ENCODE measurements at places on chromosomes 12 and 14.

DNA sequence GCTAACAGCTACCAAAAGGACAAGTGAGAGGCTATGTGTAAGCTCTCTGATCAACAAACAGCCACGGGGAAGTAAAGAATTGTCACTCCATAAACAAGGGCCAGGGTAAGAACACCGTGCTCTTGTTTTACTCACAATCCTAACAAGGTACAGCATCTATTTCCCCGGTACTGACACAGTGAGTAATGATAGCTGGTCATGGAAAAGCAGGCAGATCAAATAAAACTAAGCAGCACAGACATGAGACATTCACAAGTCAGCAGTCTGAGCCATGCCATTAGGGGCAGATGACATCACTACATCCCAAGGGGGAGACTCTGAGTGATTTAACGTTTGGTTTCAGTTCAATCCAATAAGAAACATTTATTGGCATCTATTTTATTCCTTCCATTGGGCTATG lies 54.4 kb downstream of the ARL6IP4 start:
- no peak for DNase-seq

- no peak for DNase-seq
Measured at GRCh38 chr12:94193168-94193567, 44.8 kb downstream of the PLXNC1 start.

- DNase-seq: no peak
Measured at GRCh38 chr14:88618476-88618875, 55.6 kb downstream of the ZC3H14 start.

DNA sequence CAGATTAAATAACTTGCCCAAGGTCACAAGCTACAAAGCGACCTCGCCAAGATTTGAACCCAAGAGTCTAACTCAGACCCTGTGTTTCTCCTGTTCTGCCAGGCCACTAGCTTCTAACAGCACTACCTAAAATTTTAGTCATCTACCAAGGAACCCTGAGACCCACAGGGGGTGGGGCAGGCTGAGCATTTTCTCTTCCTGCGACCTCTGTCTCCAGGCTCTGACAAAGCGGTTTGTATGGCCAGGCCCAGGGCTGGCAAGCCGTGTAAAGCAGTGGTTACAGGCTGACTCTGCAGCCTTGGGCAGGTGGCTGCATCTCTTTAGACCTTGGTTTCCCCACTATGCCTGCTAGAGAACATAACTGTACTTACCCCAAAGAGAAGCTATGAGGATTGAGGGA lies 5.3 kb downstream of the VDR start:
- DNase-seq: no peak

DNA sequence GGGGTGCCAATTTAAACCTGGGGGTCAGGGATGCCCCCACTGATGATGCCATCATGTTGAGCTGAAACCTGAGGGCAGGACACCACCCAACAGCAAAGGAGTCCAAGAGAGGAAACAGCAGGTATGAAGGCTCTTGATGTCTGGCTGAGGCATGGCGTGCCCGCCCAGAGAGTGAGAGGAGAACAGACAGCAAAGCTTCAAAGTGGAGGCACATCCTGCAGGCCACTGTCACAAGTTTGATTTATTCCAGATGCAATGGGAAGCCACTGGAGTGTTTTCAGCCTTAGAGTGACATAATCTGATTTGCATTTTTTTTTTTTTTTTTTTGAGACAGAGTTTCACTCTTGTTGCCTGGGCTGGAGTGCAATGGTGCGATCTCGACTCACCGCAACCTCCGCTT lies 34.8 kb downstream of the IRF2BPL start:
- DNase-seq: no peak

GRCh38 chr12:103973909-103974308 lies 8.2 kb downstream of the TDG start:
- no peak for DNase-seq

DNA sequence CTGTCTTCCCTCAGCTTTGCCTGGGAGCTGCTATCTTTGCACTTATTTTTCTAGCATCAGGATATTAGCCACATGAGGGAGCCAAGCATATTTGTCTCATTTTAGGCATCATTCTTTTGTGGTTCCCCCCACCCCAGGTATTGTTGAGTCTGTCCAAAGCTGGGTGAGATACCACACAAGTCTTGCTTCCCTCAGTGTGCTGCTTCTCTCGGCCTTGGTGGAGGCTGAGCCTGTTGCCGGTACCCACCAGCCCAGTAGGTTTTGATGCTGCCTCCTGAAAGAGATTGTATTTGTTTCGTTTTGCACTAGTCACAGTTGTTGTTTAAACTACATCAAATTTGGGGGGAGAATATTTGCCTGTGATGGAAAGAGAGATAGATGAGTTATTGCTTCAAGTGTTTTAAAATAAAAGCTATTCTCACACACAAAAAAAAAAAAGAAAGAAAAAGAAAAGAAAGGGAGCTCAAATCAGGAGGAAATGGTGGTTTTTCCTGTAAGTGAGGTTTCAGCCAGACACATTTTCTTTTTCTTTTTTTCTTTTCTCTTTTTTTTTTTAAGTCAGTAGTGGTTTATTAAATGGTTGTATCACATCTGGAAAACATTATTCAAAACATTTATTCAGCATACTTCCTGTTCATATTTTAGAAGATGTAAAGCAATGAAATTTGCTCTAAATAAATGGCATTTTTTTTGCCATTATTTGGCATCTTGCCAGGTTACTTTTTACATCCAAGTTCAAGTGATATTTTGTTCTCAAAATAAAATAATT lies 58.5 kb downstream of the SLC4A8 start:
- no peak for DNase-seq

DNA sequence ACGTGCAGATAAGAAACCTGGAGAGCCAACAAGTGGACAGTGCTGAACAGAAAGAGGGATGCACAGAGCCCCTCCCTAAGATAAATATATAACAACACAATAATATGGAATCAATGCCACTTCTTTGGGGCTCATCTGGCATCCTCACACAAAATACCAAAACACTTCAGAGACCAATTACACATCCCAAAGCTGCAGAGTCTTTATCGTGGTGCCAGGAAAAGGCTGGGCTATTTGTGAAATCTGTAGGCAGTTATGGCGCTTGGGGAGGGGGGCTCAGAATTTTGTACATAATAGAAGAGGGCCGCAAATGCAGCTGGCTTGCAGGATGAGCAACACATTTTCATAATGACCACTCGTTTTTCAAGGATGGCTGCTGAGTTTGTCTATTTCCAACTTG lies 160.4 kb upstream of the NOS1 start:
- DNase-seq: no peak

DNA sequence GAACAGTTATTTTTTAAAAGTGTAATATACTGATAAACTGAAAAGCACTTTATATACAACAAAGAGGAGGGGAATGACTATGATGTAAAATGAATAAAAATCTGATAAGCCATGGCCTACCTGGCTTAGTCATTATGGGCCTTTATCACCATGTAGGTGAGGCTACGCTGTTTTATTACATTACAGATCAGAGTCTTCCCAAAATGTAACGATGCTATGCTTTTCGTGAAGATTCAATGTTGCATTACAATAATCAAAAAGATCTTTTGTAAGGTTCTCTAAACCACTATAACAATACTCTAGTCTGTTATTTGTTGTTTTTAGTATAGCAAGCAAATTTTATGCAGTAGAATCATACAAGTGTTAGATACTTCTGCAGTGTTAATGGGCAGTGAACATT lies 34.2 kb downstream of the ARID4A start:
- DNase-seq: no peak

DNA sequence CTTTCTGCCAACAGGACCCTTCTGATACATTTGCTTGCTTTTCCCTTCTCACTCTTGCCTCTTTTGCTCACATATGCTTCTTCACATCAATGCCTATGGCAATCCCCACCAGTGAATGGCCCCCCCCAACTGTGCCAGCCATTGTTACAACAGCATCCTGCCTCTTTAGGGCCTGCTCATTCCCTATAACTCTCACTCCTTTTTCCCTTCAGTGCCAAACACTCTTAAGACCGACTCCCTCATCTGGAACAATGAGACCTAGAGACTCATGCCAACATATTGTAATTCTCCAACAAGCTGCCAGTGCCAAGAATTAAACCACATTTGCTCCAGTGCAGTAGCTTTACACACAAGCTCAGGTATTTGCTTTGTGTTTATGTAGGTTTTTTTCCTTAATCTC lies 189.0 kb downstream of the SOX5 start:
- DNase-seq: no peak

DNA sequence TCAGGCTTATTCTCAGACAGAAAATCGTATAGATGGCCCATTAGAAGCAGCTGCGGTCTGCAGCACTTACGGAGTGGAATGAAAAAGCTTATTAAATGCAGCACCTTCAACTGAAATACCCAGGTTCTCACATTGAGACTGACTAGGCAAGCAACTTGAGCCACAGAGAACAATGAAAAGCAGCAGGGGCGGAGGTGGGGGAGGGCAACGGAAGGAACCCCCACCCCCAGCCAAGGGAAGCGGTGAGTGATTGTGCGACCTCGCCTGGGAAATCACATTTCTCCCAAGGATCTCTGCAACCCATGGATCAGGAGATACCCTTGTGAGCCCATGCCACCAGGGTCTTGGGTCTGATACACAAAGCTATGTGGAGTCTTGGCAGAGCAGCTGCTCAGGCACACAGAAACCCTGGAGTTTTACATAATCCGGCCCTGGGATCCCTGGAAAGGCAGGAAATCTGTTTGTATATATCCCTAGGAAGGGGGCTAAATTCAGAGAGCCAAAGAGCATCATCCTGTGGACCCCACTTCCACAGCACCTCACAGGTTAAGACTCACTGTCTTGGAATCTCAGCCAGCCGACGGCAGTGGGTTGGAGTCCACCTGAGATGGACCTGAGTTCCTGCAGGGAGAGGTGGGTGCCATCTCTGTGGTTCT lies 38.1 kb downstream of the PZP start:
- DNase-seq: no peak

DNA sequence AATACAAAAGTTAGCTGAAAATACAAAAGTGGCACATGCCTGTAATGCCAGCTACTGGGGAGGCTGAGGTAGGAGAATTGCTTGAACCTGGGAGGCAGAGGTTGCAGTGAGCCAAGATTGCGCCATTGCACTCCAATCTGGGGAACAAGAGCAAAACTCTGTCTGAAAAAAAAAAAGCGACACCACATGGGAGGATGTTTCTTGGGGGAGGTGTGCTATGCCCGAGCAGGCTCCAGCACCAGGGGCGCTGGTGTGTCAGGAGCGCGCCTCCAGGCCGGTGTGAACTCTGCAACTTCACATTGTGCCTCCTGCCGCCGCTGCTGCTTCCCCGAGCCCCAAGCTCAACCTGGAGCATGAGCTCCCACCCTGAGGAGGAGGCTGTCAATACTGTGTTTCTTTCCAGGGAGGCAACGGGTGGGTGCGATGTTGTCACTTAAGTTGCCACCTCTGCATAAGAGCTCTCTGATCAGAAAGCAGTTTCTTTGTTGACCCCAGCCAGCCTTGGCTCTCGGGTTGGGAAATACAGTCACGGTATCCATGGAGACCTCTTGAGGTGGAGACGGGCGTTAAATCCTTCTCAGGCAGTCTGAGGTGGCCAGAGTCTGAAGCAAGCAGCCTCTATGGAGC lies 18.9 kb downstream of the DEGS2 start:
- DNase-seq: no peak

DNA sequence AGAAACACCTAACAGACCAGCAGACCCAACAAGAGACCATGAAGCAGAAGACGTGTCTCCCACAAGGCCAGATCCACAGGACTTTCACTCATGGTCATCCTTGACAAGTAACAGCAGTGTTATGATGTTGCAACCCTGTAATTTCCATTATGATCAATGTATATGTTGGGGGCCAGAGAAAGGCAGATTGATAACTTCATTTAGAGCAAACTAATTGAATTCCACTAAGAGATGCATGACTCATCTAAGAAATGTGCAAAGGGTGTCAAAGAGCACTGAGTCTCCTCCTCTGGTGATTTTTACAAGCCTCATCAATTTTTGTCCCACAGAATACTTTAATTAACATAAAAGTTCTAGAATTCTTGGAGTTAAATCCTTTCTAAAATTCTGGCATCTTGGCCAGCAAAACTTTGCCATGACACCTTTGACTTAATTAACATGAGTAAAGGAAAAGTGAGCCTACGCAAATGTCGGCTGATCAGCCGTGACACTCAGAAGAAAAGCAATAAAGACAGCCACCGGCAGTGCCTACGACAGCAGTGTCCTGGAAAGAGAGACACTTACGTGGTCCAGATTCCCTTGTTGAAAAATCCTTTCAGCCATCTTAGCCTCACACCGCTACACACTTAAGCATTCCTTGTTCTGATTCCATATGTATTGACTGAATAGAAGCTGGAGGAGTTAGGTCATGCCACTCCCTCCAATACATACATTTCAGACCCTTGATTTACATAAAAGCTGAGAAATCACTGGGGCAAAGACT lies 370.2 kb upstream of the CCDC196 start:
- no peak for DNase-seq

GRCh38 chr14:60344751-60345150 lies 95.7 kb downstream of the PPM1A start:
- DNase-seq: no peak

GRCh38 chr14:92687681-92688433 lies 60.6 kb downstream of the LGMN start:
- DNase-seq: no peak

DNA sequence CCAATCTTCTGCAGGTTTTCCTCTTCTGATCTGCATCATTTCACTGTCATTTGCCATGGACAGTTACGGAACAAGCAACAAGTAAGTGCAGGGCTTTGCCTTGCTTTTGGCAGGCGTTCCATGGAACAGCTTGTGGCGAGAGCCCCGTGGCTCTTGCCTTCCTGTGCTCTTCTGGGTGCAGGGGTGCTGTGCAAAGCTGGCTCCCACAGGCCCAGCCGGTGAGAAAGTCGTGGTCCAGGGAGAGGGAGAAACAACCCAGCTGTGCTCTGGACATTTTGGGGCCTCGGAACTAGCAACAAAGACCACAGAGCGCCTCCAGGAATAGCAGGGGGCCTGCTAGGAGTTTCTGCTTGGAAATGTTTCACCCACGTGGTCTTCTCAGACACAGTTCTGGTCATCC lies 164.7 kb downstream of the ADGRD1 start:
- DNase-seq: no peak

- DNase-seq: no peak
Measured at GRCh38 chr12:22110176-22110575, 64.2 kb downstream of the CMAS start.

GRCh38 chr12:89161557-89161956 lies 190.7 kb downstream of the DUSP6 start:
- DNase-seq: no peak

DNA sequence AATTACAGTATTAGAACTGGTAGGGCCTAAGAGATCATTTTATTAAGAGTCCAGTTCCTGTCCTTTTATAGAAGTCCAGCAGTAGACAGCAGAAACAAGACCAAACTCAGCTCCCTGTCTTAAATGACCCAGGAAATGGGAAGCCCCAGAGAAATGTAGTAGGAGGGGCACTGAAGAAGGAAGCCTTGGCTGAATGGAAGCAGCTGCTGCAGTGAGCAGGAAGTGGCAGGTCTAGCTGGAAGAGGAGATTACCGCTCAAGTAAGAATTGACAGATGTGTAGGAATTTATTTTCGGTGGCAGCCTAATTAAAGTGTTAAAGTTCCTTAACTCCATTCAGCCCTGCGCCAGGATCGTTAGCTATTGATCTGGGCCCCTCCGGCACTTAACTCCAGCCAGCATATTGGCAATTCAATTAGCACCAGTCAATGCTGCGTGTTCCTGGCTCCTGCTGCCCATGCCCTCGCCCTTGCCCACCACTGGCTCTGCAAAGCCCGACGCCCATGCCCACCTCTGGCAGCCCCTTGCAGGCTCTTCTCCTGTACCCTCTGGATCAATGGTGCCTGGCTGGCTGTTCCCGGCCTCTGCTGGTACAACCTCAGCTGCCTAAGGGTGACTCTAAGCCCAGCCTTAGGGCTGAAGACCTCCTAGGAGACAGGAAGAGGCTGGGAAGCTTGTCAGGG lies 21.1 kb downstream of the ZFHX2 start:
- DNase-seq: no peak

GRCh38 chr14:100144645-100144995 lies 14.8 kb downstream of the DEGS2 start:
- no peak for DNase-seq

All from stimulated activated CD4-positive, alpha-beta T cell treated with anti-CD3 and anti-CD28 coated beads, Interleukin-4, amount 100 ng/mL, for 48 hours (primary cell).